ENCODE measurements at places on chromosomes 7 and 10.

- no peak for DNase-seq
These were observed 135.2 kb downstream of the CYP26A1 start for GRCh38 chr10:93208717-93209464.

DNA sequence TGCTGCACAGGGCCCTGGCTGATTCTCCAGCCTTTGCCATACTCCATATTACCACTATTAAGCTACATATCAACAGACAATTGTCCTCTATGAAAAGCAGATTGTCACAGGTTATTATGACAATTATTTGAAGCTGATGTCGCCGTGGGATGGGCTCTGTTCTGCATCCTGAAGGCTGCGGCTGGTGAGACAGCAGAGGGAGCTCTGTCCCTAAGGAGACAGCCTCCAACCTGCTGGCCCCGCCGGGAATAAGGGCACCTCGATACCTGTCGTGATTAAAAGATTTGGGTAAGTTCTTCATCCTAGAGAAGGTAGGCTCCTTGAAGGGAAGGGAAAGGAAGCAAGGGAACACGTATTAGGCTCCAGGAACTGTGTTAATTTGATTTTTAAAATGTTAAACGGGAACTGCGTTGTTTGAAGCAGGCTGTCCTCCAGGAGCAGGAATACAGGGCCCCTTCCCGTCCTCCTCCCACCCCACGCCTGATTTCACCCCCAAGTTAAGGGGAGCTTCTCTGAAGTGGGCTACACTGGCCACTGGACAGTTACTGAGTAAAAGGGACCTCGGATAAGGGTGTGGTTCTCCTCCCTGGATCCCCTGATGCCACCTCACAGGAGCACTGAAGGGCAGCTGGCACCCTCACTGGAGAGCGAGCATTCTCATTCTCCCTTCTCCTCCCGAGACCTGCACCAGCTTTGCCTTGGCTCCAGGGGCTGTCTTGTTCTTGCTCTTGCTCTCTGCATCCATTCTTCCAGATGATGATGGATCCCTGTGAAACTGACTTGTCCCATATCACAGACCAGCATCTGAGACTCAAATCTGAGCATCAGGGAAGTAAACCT, 11.8 kb upstream of the TIAL1 start:
- DNase-seq: no peak

DNA sequence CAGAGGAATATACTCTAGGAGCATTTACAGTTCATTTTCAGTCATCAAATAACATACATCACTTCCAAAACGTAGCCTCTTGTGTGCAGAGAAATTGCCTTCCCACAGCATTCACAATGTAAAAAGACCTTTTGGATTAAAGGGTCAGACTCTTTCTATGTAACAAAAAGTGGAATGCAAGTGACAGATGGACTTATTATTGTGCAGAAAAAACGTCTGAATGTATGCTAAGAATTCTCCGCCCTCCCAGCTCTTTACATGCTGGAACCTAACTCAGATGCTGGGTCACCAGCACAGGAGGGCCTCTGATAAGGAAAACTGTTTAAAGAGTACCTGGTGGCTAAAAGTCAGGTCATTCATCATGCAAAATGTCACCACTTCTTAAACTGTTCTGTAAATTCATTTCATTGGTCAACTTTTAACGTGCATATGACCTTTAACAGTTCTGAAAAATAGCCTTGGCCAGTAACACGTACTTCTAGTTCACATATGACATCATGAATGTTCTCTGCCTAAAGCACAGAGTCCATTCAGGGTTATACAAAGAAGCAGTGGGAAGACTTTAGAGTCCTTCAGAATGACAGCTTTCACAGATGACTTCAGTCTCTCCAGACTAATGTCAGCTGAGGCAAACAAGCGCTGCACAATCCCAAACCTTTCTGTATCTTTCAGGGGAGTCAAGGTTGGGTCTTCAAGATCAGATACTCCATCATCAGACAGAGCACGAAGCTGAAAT, 58.6 kb downstream of the GSDME start:
- no peak for DNase-seq

DNA sequence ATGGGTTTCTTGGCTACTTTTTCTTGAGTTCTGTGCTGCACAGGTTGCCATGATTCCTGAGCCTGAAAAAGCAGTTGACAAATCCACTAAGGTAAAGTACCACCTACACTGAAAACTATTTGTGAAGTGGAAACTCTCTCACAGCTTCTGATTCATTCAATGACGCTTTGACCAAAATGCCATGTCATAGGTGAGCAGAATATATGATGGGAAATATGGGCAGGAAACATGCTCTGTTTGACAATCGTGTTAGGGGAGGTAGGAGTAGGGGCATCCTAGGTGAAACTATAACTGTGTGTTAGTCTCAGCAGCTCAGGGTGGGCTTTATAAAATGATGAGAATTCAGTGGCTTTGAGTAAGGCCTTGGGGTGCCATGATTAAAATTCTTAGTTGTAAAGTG, 69.6 kb upstream of the ELMO1 start:
- DNase-seq: no peak

- DNase-seq: no peak
These were observed 334.4 kb downstream of the SUGCT start for GRCh38 chr7:40468891-40469864.

DNA sequence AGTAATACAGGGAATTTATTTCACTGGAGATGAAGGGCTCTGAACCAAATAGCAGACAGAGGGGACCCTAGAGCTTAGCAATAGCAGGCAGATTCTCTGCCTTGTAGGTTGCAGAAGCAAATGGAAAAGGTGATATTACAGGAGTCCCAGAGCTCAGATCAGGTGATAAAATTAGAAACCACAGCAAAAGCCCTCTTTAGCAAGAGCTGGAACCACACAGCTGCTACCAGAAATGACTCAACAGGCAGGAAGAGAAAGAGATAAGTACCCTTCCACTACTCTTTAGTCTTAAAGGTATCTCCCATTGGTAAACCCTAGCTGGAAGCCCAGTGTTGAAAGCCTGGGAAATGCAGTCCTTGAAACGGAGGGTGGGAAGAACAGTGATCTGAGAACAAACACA, 535.6 kb upstream of the GHITM start:
- no peak for DNase-seq

- DNase-seq: no peak
These were observed 44.9 kb downstream of the MINDY3 start for GRCh38 chr10:15815242-15815885.

DNA sequence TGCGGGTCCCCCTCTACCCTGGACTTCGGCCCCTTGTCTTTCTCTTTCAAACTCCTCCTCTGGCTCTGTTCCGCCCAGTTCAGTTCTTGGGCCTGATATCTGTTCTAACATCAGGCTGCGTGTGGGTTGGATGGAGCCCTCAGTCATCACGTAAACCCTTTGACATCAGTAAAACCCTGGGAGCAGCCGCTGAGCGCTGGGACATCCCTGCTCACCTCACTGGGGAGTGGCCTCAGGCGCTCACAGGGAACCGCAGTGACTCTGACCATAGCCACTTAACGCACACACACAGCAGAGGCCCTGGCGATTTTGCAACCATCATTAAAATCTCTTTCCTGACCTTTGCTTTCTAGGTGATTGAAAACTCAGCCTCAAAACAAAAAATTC, 113.3 kb downstream of the CYTH3 start:
- DNase-seq: no peak

- DNase-seq: no peak
These were observed 116.7 kb upstream of the ZMIZ1 start for GRCh38 chr10:78952030-78952429.

DNA sequence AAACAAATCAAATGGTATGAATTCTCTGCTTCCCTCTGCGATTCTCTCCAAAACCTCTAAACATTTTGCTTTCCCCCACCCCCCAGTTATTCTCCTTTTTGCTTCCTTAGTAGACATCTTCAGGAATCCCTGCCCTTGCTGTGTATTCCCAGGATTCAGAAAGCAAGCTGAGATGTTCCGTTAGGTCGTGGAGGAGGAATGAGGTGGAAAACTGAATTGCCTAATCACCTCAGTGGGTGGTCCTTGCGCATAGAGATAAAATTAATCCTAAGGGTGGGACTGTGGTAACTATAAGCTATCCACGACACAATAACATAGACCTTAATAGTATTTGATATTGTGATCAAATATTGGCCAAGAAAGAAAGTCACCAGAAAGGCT, 49.1 kb upstream of the SEMA3C start:
- DNase-seq: no peak

DNA sequence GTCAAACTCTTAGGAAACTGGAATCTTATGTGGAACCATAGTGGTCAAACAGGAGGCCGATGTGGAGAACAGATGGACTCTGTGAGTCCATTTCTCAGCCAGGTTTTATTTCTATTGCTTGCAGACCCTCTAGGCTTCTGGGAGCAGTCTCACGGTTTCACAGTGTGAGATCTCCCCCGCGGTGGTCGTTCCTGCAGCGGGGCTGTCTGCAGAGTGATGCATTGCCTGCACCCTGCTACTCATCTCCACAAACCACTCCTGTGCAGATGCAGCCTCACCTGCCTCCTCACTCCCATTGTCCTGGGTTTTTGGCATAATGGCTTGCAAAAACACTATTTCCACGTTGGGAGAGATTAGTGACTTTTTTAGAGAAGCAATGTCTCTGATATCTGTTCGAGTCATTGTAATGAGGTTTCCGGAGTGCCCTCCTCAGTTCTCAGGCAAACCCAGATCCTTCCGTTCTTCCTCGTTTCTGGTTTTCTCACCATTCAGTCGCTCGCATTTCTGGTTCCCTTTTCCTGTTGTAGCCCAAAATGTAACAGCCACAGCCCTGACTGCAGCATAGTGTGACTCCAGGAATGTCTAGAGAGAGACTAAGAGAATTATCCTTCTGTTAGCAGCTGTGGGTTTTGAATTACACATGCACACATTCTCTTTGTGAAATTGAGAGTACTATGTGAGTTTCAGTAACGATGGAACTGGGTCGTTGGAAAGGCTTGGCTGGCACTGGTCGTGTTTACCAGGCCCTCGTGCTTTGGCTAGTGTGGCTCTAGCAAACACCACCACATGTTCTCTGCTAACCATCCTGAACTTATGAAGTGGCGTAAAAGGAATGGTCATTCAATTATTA, 30.2 kb downstream of the ACADSB start:
- DNase-seq: no peak

DNA sequence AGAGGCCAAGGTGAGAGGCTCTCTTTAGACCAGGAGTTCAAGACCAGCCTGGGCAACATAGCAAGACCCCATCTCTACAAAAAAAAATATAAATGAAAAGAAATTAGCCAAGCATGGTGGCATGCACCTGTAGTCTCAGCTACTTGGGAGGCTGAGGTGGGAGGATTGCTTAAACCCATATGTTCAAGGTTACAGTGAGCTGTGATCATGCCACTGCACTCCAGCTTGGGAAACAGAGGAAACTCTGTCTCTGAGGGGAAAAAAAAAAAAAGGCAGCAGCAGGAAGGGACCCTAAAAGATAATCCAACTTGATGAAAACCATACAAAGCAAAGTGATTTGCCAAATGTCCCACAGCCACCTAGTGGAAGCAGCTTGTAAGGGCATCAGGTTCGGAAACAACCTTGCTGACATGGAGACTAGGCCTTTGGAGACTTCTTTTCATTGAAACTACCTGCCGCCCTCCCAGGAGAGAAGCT, 15.6 kb upstream of the PBLD start:
- DNase-seq: no peak

GRCh38 chr10:49257154-49257553, 41.8 kb upstream of the C10orf71 start:
- no peak for DNase-seq

- no peak for DNase-seq
These were observed 8.8 kb downstream of the CCSER2 start for GRCh38 chr10:84337199-84337598.

- no peak for DNase-seq
These were observed 103.7 kb downstream of the CXCL12 start for GRCh38 chr10:44281089-44281613.

DNA sequence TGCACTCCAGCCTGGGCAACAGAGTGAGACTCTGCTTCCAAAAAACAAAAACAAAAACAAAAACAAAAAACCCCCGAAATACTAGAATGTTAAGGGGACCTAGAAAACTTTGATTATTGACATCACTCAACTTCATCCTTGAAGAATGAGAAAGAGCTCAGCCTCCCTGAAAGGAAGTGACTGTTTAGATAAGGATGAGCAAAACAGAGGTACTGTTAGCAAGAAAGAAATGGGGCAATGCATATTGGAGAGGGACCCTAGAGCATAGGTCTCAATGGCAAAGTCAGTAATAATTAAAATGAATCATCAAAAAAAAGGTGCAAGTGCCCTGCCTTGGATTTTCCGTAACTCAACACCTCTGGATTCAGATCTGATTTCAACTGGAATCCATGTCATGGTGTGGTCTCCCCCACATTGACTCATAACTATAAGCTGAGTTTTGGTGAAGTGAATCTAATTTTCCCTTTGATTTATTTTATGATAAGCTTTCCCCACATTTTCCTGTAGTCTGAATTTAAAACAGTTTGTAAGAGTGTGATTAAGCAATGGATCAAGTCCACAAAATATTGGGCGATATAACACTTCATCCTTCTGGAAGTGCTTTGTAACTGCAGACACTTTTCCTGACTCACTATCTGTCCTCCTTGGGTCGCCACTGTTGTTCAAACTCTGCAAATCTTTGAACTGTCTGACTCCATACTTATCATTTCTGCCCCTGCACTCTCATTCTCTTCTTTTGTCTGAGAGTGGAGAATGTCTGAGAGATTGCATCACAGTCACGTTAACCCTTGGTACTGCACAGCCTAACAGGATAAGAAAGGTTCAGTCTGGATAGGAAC, 224.8 kb upstream of the LYZL1 start:
- DNase-seq: no peak

GRCh38 chr7:20399521-20399920, 68.8 kb downstream of the ITGB8 start:
- no peak for DNase-seq

DNA sequence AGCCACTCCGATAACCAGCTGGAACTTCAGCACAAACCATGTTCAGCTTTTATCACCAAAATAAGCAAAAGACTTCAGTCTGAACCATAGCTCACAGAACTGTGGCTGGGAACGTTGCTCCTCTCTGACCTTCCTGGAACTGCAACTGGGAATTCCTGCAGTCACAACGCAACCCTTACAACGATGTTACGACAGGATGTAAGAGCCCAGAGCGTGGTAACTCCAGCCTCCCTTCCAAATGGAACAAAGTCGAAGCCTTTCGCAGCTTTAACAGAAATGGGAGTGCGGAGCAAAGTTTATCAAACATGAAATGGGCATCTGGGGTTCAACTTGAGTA, 162.6 kb downstream of the ADAM12 start:
- DNase-seq: no peak

Data from activated T-helper 1 cell treated with anti-CD3 and anti-CD28 coated beads, Interleukin-2, amount 50 U/mL, for 16 hours (primary cell).